ENCODE measurements at places on chromosomes 3 and 15.

- no peak for DNase-seq
These were observed 613.6 kb downstream of the CADM2 start for GRCh38 chr3:85572426-85572825.

- no peak for DNase-seq
These were observed 11.7 kb downstream of the RASGRF1 start for GRCh38 chr15:79078763-79079410.

DNA sequence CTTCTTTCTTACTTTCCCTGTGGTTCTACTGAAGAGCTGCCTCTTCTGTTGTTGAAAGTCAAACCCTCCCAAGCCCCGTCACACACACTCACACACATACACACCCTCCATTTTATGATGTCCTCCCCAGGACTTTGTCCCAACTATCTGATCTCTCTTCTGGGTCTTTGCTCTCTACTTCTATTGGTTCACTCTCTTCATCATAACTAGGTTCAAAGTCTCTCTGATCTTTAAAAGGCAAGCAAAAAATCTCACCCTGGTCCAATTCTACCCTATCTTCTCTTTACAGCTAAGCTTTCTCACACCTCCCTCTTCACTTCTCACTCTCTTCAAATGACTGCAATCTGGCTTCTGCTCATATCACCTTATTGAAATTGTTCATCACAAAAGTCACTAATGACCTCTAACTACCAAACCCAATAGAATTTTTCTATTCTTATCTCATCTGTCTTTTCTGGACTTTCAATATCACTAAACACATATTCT lies 34.8 kb downstream of the LRRFIP2 start:
- no peak for DNase-seq

DNA sequence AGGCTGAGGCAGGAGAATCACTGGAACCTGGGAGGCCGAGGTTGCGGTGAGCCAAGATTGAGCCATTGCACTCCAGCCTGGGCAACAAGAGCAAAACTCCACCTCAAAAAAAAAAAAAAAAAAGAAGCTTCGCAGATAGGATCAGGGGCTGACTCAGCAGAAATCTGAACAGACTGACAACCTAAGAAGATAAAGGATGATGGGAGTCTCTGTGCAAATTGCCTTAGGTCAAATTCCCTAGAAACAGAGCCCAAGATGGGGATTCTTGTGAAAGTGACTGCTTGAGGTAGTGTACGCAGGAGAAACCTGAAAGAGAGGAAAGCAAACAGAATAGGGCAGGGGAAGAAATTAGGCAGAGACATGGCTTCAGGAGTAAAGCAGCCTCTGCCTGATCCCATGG lies 160.8 kb upstream of the LRIG1 start:
- no peak for DNase-seq

GRCh38 chr3:110272525-110272924 lies 799.1 kb upstream of the NECTIN3 start:
- DNase-seq = no peak

- DNase-seq = no peak
These were observed 35.6 kb upstream of the NDUFB4 start for GRCh38 chr3:120560304-120561250.

DNA sequence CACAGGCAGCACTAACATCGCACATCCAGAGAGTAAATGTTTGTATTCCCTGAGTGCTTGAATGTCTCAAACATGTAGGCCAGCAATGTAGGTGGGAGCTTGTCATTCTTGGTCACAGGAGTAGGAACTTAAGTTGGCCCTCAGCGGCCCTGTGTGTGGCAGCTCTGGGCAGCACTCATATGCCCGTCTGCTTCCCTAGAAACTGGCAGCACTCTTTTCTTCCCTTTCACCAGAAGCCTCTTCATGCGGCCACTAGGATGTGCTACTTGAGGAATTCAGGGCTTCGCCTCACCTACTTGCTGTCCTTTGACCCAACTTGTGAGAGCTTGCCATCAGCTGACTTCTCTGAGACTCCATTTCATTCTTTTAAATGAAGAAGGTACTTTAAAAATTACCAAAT lies 69.5 kb downstream of the TIPARP start:
- no peak for DNase-seq

- DNase-seq = no peak
These were observed 1.0 kb upstream of the PRTG start for GRCh38 chr15:55743729-55744655.

DNA sequence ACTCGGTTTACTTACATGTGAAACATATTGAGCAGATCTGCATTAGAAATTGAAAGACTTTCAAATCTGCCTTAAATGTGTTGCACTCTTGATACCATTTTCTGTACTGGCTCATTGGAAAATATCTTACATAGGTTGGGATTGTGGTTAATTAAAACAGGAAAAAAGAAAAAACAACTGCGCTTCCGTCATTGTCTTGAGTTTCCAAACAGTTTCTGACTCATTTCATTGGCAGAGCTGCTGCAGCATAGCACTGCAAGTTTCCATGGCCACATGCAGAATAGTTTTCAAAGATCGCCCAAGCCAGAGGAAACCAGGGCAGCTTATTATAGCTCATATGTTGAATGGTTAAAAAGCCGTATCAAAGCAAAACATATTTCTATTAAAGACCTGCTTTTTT lies 446.6 kb upstream of the BCHE start:
- DNase-seq = no peak

DNA sequence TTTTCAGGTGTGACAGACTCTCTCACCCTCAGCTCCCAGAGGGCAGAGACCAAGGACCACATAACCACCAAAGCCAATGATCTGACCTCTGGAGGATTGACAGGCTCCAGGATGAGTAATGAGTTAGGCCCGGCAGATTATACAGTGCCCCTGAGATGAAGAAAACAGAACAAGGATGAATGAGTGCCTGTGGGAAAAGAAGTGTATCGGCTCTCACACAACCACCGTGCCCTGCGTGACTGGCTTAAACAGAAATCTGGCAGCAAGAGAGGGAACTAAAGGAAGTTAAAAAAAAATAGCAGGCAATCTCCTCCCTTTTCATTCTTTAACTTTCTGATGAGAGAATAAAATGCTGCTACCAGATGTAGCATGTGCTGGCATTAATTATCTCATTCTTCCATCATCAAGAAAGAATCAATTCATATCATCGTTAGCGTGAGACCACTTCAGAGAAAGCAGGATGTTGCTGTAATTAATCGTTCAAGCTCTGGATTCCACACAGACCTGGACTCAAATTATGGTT lies 227.5 kb upstream of the COL8A1 start:
- DNase-seq = no peak

- no peak for DNase-seq
These were observed 39.4 kb downstream of the DNAJB8 start for GRCh38 chr3:128427175-128427857.

DNA sequence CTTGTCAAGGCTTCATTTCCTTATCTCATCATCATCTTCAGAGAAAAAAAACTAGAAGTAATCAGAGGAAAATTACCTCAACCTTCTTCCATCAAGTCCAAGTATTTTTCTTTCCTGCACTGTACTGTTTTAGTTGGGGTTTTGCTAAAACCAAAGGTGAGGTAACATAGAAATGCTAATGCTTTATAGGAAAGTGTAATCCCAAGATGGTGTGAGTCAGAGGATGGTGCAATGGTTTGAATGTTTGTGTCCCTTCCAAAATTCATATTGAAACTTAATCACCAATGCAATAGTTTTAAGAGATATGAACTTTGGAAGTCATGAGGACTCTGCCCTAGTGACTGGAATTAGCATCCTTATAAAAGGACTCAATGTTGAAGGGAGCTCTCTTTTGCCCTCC lies 79.5 kb downstream of the KBTBD8 start:
- no peak for DNase-seq

- no peak for DNase-seq
These were observed 173.6 kb upstream of the PROK2 start for GRCh38 chr3:71958533-71958932.

DNA sequence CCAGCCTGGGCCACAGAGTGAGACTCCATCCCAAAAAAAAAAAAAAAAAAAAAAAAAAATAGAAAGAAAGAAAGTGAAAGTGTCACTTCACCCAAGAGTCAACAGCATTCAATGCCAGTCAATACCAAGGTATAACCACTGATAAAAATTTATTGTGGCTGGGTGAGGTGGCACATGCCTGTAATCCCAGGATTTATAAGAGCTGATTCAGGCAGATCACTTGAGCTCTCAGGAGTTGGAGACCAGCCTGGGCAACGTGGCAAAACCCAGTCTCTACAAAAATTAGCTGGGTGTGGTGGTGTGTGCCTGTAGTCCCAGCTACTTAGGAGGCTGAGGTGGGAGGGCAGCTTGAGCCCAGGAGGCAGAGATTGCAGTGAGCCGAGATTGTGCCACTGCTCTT lies 46.5 kb upstream of the PIK3CB start:
- DNase-seq = no peak

- no peak for DNase-seq
These were observed 253.3 kb upstream of the TBC1D5 start for GRCh38 chr3:17995769-17996168.

GRCh38 chr3:127658234-127658633 lies 14.5 kb upstream of the ABTB1 start:
- DNase-seq = no peak

GRCh38 chr3:177174607-177175170 lies 22.6 kb downstream of the TBL1XR1 start:
- no peak for DNase-seq

GRCh38 chr3:175179055-175179454 lies 319.9 kb downstream of the NAALADL2 start:
- peak; percentile 2 for DNase-seq

GRCh38 chr15:32717426-32718226 lies at the start of gene GREM1:
Gene GREM1, plus strand, starts transcription at chr15:32718004. Its CDS starts 12,687 bp downstream, at chr15:32730691.
- DNase-seq = no peak

- peak; percentile 100 for DNase-seq
These were observed at the start of the genes ASB7 and LINS1 for GRCh38 chr15:100602064-100602822. Gene ASB7, plus strand, starts transcription at chr15:100602589. Its CDS starts 9,628 bp downstream, at chr15:100612217. Gene LINS1, minus strand, starts transcription at chr15:100602184. Its CDS starts 21,342 bp downstream, at chr15:100580842.

GRCh38 chr3:73677336-73678024 lies 52.7 kb upstream of the PDZRN3 start:
- DNase-seq = no peak

DNA sequence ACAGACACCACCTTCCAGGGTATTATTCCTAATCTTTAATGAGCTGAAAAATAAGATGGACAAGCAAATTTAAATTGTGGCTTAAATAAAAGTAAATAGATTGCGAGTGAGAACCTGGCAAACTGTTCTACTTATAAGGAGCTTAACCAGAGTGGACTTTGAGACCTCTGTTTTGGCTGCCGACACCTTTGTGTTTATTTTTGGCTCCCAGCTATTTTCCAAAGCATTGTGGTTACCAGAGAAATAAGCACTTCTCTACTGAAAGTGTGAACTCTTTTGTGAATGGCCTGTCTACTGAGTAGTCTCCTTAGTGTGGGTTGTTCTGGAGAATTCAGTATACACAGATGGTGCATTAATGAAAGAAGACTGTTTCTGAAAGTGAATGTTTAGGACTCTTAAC lies 109.4 kb downstream of the ATP8B4 start:
- no peak for DNase-seq

- no peak for DNase-seq
These were observed 80.4 kb downstream of the ADAM10 start for GRCh38 chr15:58669108-58669507.

- DNase-seq = no peak
These were observed 32.2 kb downstream of the EPHB1 start for GRCh38 chr3:134827213-134827612.

DNA sequence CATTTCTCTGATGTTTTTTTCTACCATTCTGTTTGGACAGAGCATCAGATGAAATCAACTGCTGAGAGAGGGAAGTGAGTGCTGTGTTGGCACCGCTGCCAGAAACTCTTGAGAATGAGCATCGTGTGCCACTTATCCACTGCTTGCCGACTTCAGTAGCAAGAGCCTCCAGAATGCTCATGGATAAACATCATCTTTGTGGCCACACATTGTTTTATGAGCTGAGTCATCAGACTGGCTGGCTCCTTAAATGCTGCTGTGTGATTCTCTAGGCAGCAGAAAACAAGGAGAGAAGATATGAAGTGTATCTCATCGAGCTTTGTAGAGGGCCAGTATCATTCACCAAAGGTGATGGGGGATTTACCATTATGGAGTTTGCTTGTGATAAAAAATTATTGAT lies 3.4 kb upstream of the DOCK3 start:
- DNase-seq = peak; percentile 65

DNA sequence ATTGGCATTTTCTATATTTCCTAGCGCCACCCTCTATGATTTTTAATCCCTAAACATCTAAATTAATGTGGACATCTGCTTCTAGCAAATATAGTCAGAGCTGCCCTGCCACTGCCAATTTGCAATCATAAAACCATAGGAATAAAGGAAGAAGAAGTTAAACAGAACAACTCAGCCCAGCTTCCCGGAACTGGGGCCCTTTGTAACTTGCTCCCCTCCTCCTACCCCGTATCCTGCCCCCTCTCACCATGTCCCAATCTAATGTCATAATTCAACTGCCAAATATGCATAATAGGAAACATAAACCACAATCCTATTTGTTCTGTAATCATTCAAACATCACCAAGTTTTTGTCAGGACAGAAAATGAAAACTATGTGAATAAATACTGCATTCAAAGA lies 74.4 kb upstream of the ACP3 start:
- DNase-seq = no peak

GRCh38 chr3:189172668-189173419 lies 1.1 kb downstream of the TPRG1 start:
- DNase-seq = no peak

GRCh38 chr3:61730056-61730455 lies 168.7 kb downstream of the PTPRG start:
- no peak for DNase-seq

- DNase-seq = no peak
These were observed 347.4 kb upstream of the DCBLD2 start for GRCh38 chr3:99248913-99249312.
